ENCODE measurements at places on chromosomes 16 and 17.

DNA sequence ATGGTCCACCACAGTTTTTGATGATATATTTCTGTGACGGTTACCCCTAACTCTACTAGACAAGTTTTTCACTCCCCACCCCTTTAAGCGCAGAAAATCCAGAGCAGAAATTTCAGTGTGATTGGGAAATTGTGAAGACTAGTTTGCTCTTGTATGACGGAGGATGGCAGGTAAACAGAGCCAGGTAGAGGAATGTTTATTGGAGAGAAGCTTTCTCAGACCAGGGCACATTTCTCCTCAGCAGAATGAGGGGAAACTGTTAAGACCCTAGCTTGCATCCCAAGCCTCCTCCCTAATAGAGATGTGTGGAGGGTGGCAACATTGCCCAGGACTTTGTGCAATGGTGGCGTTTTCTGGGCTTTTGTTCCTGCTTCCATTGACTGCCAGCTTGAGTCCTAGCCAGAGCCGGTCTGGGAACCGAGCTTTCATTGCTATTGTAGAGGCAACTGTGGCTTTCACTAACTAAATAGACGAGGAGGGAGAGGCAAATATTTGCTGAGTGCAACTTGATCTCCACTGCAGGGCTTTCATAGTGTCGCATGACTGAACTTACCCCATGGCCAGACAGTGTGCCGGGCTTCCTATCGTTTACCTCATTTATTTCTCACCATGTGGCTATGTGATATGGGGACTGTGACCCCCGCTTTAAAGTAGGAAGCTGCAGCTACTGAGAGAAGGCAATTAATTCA, 159.6 kb upstream of the MPHOSPH6 start:
- DNase-seq = peak; percentile 97

DNA sequence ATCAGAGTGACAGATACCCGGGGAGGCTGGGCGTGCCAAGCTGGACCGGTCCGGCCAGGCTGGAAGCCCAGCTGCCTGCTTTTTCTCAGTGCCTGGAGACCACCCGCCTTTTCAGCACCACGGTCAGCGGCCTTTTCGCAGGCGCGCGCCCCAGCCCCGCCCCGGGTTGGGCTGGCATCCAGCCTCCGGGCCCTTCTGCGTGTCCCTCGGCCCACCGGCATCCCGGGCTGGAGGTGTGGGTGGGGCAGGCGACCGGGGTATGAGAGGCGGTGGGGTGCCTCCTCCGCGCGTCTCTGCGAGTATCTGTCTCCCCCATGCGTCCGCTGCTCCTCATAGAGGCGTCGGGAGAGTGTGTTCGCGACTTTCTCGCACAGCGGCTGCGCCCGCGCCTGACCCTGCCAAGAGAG, 102.5 kb downstream of the MRM1 start:
- DNase-seq = no peak

GRCh38 chr16:8929086-8929748, 34.5 kb downstream of the USP7 start:
- no peak for DNase-seq

DNA sequence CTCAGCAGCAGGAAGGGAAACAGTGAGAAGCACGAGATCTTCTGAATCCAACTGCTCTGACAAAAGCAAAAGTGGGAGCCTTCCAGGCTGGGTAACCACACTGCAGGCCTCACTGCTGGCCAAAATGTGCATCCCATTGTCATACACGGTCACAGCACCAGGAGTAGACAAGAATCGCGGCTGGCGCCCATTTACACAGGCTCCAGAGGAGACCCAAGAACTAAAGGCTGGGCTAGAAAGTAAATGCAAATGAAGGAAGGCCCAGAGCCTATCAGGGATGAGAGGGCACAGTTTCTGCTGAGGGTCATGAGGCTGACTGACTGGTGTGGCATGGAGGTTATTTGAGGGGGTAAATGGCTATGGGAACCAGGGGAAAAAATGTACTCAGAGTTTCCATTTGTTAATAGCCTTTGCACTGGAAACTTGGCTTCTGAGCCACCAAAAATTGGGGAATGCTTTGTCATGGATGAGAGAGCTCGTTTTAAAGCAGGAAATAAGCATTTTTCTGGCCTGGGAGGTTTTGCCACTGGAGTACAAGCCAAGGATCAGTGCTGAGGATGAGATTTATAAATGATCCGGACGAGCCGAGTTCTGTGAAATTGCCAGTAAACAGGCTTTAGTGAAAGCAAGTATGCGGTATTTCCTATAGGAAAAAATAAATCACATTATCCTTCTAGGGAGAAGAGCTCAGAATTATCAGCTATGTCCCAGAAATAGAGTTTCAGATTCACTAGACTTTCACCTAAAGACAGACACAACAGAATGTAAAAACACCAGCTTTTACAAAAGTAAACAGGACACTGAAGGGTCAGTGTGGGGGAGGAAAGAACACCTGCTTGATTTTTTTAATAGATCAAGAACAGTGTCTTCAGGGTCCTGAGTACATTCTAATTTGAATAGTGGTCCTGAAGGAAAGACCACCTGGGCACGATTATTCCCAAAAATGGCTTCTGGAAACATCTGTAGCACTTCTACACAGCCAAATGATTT, 66.9 kb upstream of the GSG1L start:
- no peak for DNase-seq

DNA sequence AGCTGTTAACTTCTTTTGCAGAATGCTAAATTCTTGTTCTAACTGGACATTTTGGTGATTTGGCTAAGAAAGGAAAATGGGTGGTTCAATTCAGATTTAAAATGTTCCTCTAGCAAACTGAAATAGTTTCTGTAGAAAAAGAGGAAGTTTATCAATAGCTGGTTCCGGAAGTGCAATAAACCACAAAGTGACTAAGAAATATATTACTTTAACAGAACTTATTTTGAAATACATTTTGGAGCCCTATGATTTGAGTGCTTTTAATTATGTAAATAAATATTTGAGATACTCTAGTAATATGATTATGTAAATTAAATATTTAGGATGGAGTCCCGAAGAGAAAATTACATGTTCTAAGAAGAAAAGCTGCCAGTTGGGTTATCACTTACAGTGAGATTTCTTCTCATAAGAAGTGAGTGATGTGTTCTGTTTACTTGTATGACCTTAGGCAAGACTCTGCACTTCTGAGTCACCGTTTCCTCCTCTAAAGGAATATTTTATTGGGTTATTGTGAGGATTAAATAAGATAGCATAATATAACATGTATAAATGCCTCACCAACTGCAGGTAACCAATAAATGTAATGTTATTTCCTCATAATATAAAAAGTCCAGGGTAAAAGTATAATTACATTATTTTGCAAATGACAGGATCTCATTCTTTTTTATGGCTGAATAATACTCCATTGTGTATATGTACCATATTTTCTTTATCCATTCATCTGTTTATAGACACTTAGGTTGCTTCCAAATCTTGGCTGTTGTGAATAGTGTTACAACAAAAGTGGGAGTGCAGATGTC, at the start of gene EVI2B:
EVI2B (minus strand) TSS at position 73 of the 800 bp plus-strand sequence. CDS start 8,445 bp downstream, outside the sequence.
- no peak for DNase-seq

- DNase-seq = no peak
Observed at GRCh38 chr17:38794221-38794620, 5.1 kb downstream of the PIP4K2B start.

GRCh38 chr17:292531-293382, 59.9 kb downstream of the RPH3AL start:
- no peak for DNase-seq

DNA sequence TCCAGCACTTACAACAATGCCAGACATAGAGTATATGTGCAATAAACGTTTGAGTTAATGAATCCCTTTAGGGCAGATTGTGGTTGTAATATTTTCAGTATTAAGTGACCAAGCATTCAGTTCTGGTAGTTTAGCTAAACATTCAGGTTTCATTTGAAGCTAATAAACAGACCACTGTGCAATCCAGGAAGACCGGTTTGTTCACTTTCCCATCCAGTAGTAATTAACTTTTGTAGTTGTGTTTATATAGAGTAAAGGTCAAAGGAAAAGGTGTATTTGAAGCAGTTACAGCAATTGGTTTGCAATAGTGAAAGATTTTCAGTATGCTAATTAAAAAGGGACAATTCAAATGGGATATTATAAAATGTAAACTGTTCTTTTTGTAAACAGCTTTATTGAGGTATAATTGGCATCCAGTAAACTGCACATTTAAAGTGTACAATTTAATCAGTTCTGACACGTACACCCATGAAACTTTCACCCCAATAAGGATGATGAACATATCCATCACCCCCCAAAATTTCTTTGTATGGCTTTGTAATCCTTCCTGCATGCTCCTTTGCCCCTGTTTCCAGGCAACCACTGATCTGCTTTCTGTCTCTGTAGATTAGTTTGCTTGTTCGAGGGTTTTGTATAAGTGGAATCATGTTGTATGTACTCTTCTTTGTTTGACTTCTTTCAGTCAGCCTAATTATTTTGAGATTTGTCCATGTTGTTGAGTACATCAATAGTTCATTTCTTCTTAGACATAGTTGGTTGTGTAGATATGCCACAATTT, 26.3 kb downstream of the MRTFB start:
- DNase-seq = no peak

GRCh38 chr17:81018044-81018802, 16.7 kb upstream of the BAIAP2 start:
- DNase-seq = peak; percentile 66

- no peak for DNase-seq
Observed at GRCh38 chr17:72494566-72494965, 373.7 kb downstream of the SOX9 start.

GRCh38 chr16:12869698-12870427, 31.5 kb upstream of the SHISA9 start:
- no peak for DNase-seq

- DNase-seq = no peak
Observed at GRCh38 chr16:87956365-87957231, 5.4 kb downstream of the BANP start.

- DNase-seq = no peak
Observed at GRCh38 chr17:45117334-45117733, 15.0 kb downstream of the PLCD3 start.

DNA sequence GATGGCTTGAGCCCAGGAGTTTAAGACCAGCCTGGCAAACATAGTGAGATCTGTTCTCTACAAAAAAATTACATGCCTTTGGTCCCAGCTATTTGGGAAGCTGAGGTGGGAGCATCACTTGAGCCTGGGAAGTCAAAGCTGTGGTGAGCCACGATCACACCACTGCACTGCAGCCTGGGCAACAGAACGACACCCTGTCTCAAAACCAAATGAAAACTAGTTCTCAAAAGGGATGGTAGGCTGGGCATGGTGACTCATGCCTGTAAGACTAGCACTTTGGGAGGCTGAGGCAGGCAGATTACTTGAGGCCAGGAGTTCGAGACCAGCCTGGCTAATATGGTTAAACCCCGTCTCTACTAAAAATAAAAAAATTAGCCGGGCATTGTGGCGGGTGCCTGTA, 31.1 kb downstream of the PPM1D start:
- no peak for DNase-seq

DNA sequence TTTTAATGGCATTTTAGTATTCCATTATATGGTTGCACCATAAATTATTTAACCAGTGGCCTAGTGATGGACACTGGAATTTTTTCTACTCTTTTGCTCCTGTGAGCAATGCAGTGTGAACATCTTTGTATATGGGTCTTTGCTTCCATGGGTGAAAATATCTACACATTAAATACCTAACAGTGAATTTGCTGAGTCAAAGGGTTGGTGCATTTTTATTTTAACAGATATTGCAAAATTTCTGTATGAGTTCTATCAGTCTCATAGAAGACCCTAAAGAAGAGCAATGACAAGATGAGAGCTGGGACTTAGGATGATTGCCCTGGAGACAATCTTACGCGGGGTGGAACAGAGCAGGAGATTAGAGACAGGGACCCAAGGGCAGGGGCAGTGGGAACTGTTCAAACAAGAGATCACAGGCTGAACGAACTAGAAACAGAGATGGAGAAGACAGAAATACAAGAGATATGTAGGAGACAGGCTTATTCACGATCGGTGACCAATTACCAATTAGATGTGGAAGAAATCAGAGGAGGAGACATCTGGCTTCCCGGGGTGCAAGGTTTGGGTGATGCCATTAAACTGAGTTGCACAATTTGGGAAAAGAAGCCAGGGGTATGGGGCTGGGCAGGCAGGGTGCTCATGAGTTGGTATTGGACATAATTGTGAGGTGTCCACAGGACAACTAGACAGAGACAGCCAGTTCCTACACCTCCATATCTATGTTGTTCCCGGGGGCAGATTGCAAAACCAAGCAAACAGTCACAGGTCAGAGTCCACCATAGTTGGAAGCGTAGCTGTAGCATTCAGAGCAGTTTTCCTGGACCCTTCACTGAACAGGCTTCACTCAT, 39.9 kb upstream of the LONP2 start:
- DNase-seq = no peak

GRCh38 chr16:3112058-3112880, at the start of gene ZNF205:
Gene ZNF205 (plus strand): TSS chr16:3112586. CDS start chr16:3113431, 845 bp downstream.
- DNase-seq = peak; percentile 83

GRCh38 chr17:56690441-56691291, 97.2 kb downstream of the NOG start:
- peak; percentile 13 for DNase-seq

DNA sequence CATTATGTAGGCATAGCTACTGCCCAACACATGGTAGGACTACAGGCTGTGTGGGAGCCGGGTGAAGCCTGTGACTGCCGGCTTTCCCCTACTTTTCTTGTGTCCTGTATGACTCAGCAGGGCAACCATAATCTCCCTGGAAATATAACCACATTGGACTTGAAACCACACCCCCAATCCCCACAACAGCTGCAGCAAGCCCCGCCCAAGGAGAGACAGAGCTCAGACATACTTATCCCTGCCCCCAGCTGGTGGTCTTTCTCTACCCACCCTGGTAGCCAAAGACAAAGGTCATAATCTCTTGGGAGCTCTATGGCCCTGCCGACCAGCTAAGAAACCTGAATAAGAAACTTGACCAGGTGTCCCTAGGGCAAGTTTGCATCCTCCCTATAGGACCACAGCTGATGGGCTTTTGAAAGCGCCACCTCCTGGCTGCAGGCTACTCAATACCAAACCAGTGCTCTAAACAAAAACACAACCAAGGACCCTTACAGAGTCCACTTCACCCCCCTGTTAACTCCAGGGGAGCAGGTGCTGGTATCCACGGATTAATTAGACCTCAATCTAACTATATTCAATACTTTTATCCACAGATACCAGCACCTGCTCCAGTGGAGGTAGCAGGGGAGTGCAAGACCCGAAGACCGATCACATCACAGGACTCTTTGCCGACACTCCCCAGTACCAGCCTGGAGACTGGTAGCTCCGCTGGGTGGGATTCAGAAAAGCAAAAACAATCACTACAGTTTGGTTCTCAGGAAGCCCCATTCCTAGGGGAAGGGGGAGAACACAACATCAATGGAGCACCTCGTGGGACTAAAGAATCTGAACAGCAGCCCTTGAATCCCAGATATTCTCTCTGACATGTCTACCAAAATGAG, 91.2 kb downstream of the IRX5 start:
- no peak for DNase-seq

Data from NCI-H1092 (cell line).